DMS79 treated with DMSO at 0.1 percent for 48 hours (cell line): ENCODE measurements at places on chromosomes 6 and 20.

- DNase-seq = no peak
Measured at GRCh38 chr6:135358251-135358821, 139.2 kb downstream of the AHI1 start.

- no peak for DNase-seq
Measured at GRCh38 chr6:13846841-13847240, 32.5 kb upstream of the MCUR1 start.

DNA sequence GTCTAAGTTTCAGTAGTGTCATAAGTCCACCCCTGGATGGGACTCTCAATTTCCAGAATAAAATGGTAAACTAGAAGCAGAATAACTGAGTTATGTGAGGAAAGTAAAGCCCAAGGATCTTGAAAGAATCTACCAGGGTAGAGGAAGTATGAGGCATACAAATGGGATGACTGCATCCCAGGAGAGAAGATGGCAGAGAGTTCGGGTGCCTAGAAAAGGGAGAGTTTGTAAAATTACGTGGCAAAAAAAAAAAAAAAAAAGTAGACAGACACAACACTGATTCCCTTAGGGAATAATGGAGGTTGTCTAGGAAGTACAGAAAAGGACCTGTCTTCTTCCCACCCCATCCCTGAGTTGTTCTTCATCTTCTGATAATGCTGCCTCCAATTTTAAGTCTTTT lies 3.4 kb downstream of the GABBR1 start:
- no peak for DNase-seq

- DNase-seq = no peak
Measured at GRCh38 chr6:20577173-20577688, 43.0 kb downstream of the CDKAL1 start.

- no peak for DNase-seq
Measured at GRCh38 chr6:160733050-160733646, 31.1 kb downstream of the PLG start.

- no peak for DNase-seq
Measured at GRCh38 chr20:39983183-39983582, 705.9 kb downstream of the MAFB start.

DNA sequence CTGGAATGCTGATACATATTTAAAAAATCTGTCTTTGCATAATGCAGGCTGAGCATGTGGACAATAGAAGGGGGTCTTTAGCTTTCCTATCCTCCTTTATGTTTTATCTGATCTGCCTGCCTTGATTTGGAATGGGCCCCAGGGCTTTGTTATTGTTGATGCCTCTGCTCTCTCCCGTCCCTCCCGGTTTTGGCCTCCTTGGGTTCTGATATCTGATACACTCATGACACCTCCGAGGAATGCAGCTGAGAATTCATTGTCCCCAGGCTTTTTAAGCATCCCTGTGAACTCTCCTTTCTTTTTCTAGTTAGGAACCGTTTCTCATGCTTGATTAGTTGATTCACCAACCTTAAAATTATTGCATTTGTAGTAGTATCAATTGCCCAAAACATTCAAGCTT lies 185.5 kb upstream of the RALGAPA2 start:
- DNase-seq = no peak

GRCh38 chr6:17904491-17905120 lies 82.8 kb downstream of the KIF13A start:
- no peak for DNase-seq

DNA sequence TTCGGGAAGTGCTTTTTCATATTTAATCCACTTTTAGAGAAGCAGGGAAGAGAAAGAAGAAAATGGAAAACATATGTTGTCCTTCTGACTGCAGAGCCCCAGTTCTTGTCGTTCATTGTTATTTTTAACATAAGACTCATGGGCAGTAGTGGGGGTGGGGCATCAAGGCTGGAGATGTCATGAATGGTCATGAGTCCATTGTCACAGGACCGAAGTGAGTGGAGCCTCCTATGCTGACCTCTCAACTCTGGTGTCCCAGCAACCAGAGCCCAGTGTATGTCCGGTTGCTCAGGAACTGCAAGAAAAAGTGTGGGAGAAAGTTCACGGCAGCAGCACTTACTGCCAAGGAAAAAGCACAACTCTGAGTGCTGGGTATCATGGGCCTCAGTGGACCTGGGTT lies 108.6 kb downstream of the BANF2 start:
- DNase-seq = no peak

- no peak for DNase-seq
Measured at GRCh38 chr6:163513570-163514166, 99.2 kb downstream of the QKI start.

DNA sequence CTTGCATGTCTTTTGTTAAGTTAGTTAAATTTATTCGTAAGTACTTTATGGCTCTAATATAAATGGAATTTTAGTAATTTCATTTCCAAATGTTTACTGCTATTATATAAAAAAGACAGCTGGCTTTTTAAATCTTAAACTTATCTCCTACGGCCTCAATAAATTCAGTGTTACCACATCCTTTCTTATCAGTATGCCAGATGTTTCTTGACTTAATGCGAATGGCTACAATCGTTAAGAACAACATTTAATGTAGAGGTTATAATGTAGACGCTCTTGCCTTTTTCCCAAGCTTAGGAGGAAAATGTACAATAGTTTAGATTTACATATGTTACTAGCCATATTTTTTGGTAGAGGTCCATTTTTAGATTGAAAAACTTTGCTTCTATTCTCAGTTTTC lies 659.4 kb downstream of the TENT5A start:
- DNase-seq = no peak

DNA sequence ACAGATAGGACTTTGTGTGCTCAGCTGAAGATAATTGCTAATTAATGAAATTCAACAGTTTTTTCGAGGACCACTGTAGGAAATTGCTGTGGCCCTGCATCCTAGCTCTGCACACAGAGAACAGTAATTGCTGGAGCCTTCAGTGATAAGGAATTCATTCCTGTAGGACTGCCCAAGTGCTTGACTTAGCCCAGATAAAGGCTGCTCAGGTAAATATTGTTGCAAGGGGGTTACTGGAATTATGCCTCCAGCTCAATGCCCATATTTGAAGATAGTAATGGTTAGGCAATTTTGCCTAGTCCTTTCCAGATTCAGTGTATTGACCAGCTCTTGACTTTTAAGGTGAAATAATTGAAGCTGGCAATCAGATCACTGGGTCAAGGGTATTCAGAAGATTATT lies 122.9 kb downstream of the SLC24A3 start:
- no peak for DNase-seq

DNA sequence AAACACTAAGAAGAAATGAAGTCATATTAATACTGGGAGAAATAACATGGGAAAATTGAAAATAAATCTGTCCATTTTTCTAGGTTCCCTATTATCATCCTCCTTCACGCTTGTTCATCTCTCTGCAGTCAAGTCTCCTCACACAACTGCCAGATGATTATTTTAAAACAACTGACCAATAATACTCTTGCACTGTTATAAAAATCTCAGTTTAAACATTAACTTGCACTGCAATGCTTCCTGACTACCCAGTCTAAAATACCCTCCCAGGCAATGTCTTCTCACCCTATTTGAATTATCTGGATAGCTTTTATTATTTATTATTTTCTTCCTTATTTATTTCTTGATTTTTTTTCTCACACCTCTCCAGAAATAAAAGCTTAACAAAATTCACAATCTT lies 5.7 kb downstream of the EYS start:
- no peak for DNase-seq

DNA sequence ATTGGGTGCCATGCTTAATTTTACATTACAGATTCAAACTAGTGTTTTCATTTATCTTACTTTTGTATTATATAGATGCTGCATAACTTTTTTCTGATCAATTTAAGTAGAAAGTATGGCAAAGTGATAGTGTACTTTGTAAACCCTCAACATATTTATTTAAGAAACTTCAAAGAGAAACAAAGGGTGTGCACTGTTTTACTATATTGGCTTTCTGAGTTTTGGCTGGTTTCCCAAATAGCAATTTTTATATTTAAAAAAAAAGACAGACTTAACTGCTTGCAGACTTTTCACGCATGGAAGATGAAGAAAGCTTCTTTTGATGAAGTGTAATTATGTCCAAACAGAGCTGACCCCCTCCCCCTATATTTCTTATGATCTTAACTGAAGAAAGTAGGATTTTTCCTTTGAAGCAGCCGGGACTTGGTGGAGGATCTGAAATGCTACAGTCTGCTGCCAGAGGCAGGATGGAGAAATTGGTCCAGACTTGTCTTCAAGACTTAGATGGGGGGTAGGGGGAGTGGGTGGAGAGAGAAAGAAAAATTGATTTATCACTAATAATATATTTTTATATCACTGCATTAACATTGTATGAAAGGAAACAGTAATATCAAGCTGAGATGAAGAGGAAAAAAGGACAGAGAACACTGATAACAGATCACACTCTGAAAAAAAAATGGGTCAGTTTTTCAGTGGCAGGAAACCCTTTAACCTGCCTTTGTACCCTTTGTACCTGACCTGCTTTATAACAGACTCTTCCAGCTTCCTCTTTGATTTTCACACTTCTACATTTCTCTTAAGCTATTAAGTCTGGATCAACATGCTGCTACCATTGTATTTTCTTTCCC lies 56.0 kb upstream of the SUPT3H start:
- DNase-seq = peak; percentile 70

DNA sequence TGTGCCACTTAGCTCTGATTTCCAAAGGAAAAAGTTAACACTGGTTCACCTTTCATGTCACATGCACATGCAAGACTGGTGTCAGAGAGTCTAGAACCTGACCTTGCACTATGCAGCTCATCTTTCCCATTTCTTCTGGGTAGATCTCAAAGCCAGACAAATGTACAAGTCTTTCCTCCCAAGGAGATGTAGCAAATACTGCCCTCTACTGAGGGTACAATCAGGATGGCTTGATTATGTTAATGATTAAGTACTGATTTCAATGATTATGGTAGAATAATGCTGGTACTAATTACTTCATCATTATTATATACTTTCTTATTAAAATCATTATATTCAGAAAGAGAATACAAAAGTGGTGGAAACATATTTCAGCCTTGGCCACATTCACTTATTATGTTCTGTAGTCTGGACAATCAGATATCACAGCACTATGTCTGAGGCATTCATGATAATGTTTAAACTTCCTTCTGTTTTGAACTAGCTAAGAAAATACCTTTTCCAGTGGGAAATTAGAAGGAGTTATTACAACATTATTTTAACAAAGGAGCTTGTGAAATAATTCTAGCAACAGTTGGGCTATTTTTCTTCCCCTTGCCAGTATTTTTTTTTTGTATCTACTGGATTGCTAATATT lies 68.5 kb upstream of the FOXO3 start:
- DNase-seq = no peak

DNA sequence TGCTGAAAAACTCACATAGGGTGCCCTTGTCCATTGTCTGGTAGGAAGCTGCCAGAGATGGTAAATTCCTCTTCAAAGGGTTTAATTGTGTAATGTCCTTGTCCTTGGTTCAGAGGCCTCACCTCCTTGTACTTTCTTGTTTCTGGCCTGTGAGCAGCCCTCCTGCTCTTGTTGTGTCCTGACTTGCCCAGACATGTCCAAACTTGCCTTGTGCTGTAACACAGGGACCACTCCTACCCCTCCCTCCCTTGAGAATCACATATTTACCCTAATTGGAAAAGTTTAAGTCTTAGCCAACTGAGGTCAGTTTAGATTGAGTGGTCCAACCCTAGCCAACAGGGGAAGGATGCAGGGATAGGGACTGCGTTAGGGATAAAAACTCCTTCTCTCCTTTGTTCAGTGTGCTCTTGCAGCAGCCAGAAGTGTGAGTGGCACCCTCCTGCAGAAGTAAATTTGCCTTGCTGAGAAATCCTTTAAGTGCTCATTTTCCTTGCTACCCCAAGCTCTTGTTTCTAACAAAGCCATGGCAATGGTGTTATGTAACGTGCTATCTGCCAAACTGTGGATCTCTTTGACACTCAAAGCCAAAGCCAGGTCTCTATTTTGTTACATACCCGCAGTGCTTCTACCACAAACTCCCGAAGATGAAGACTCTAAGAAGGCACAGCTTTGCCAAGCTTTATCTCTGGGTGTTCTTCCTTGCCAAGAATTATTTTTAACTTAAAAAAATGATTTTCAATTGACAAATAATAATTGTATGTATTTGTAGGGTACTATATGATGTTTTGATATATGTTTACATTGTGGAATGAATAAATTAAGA lies 414.5 kb downstream of the ESR1 start:
- DNase-seq = no peak

- no peak for DNase-seq
Measured at GRCh38 chr20:36528176-36528874, 13.0 kb upstream of the MYL9 start.

DNA sequence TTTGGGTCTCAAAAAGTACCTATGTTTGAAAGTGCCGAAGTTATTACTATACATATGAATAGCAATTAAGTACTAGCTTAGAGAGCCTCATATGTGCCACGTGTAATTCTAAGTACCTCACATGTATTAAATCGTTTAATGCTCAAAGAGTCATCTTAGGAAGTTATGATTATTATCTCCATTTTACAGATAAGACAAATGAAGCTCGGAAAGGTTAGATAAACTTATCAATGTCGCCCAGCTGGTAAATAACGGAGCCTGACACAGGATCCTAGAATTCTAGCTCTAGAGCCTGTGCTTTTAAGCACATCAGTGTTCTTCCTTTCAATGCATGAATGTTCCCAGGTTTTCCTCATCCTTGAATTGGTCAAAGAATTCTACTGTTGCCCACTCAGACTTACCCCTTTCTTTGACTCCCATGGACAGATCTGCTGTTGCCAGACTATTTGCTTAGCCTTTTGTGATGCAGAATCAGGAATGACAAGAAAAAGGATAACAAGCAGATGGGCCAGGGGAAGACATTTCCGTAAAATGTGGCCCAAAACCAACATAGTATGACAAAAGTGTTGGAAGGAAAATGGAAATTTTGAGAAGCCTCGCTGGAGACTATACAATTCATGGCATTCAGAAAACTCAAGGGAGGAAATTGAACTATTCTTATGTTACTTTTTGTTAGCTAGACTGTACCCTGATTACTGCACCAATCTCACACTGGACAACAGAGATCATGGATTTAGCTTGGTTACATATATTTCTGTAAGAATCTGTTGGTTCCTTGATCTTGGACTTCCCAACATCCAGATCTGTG lies 237.1 kb upstream of the CITED2 start:
- DNase-seq = no peak

DNA sequence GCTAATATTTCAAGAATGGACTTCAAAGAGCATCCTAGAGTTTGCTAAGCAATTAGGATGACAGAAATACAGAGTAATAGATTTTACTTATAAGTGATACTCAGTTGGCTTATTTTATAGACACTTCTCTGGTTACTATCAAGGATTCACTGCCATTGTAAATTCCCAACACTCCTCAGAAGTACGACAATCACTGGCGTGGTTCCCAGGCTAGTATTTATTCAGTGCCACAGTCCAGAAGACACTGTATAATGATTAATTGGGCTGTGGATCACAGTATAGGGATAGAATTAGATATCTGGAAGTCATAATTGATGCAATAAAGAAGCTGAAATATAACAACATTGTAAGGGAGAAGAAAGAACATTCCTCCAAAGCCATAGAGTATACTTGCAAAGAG lies 15.7 kb downstream of the MANEA start:
- peak; percentile 19 for DNase-seq

DNA sequence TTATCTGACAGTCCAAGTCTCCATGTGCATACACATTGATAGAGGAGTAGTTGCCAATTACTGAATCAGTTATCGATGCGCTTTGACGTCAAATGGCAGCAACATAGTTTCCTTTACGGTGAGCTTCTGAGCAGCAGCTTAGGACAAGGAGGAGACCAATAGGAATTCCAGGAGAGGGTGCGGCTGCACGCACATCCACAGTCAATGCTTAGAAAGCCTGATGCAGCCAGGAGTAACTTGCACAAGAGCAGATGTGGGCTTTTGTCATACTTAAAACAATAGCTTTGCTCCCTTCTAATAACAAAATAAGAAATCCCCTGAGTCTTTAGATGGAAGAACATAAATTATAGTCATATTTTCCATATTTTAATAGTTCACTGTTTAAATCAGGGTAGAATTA lies 442.1 kb downstream of the BCKDHB start:
- DNase-seq = no peak
